Epithelial cell of esophagus (primary cell): ENCODE measurements at places on chromosomes 7 and 10.

- DNase-seq, result peak; percentile 93
Measured at GRCh38 chr7:139431010-139431409, 52.5 kb downstream of the KLRG2 start.

DNA sequence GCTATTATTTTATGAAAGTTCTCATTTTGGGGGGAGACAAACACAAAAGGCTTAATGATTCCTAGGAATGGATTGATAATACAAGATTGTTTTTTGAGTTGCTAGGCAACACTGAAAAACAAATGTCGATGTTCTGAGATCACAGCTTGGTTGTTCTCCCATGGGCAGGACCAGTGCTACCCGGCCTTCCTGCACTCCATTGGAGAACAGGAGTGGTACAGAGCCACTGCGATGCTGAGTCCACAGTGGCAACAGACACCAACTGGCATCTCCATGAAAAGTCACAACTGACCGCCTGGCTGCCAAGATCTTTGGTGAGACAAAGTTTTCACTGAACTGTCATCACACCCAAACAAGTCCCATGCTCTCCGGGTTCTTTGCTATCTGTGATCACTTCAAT, 68.9 kb upstream of the NMT2 start:
- peak; percentile 27 for DNase-seq

- no peak for DNase-seq
Measured at GRCh38 chr7:73595358-73595757, 17.0 kb upstream of the TBL2 start.

GRCh38 chr7:154832557-154833138, 170.3 kb downstream of the PAXIP1 start:
- no peak for DNase-seq

- peak; percentile 58 for DNase-seq
Measured at GRCh38 chr10:110485541-110485940, 12.2 kb upstream of the DUSP5 start.

- DNase-seq, result no peak
Measured at GRCh38 chr10:109977382-109977806, 30.4 kb upstream of the ADD3 start.

GRCh38 chr7:134696261-134696660, 49.6 kb downstream of the BPGM start:
- DNase-seq, result peak; percentile 30

DNA sequence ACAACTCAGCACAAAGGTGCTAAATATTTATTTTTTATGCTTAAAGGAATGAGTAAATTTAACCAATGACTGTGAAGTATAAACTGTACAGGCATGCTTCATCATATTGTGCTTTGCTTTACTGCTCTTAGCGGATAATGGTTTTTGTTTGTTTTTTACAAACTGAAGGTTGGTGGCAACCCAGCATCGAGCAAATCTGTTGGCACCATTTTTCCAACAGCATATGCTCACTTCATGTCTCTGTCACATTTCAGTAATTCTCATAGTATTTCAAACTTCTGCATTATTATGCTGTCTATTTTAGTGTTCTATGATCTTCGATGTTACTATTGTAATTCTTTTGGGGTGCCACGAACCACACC, 22.8 kb downstream of the BRAF start:
- DNase-seq, result no peak

DNA sequence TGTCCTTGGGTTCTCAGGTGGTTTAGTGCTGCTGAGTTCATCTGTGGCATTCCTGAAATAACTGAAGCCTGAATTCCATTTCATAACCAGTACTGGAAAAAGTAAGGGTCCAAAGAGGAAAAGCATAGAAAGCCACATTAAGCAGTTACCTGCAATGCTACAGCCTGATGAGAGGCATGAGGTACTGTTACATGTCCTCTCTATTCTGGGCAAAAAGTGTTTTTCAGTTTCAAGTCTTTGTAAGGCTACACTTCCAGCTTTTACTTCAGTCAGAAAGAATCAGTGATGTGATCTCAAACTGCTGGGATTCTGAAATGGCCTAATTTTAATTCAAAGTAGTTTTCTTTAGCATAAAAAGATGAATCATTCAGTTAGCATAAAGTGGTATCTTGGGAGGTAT, 369.5 kb downstream of the PHF14 start:
- no peak for DNase-seq

DNA sequence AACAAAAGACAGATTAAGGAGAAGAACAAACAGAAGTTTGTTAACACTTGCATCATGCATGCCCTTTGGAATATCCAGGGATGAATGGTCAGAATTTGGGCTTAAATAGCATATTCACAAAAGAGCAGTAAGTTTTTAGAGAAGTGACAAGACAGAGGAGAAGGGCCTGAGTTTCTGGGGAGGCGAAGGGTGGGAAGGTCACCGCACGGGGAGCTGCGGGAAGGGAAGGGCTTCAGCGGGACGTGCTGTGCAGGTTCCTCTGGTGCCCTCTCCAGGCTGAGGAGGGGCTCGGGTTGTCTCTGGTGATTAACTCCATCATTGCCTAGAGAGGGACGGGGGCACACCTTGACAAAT, 10.4 kb upstream of the ZNF22 start:
- no peak for DNase-seq

- no peak for DNase-seq
Measured at GRCh38 chr7:34158368-34159153, 253.2 kb downstream of the BMPER start.

DNA sequence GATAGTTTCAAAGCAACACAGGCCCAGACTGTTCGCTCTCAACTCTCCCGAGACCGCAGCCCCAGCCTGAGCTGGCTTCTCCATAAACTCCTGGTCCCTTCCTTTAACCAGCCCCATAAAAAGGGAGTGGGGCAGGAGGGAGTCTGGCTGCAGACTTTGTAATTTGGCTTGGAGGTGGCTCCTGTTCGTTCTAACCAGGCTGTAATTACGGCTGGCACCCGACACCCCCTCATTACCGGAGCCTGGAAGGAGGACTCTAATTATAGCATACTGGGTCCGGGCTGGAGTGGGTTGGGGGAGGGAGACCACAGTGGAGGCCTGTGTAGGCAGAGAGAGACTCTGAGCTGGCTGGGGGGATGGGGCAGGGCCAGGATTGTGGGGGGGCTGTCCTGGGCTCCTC, 49.7 kb downstream of the UNC5B start:
- DNase-seq, result no peak

- DNase-seq, result no peak
Measured at GRCh38 chr10:20005638-20006037, 189.4 kb downstream of the PLXDC2 start.
